ENCODE measurements at places on chromosomes 5 and 9.

DNA sequence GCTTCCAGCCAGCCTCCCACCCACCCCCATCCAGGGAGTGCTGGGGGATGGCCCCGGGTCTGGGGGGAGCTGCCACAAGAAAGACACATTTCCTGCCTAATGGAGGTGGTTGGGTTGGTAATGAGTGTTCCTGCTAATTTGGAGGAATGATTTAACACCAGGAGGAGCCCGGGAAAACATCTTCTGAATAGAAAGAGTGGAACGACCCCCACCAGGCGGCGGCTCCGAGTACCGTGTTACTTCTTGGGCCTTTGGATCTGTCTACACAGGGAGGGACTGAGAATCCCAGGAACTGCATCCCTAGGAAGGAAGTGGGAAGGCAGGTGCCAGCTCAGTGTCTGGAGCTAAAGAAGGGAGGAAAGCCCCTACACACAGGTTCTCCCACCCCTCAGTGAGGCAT lies 64.6 kb downstream of the TSPAN17 start:
- no peak for DNase-seq

GRCh38 chr9:69949396-69949795 lies 94.3 kb upstream of the MAMDC2 start:
- DNase-seq, result no peak

DNA sequence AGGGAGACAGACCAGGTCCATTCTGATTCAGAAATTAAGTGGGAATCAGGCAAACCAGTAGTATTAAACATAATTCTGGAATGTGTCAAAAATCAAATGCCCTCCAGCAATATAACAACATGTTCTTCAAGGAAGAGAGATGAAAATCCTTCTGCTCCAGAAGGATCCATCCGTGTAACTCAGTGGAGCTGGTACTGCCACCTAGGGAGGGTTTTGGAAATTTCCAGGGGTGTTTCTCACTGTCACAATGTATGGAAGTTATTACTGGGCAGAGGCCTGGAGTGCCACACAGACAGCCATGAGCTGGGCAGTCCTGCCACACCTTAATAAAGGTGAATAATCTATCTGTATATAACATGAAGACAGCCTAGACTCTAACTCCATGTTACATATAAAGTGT lies 87.5 kb downstream of the TTLL11 start:
- no peak for DNase-seq

DNA sequence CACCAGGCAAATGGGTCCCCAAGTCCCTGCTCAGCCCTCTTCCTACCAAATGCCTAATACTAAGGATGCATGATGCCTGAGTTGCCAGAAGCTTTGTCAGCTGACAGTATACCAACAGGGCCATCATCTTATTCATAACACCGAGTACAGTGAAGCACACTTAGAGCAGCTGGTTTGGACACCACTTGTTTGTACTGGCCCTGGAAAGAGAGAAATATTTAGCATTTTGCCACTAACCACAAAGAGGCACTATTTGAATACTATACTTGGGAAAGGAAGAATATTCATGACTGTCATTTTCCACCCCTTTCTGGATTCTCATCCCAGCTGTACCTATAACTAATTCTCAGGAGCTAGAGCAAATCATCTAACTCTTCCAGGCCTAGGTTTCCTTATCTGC lies 364.4 kb upstream of the KIF2A start:
- DNase-seq, result no peak

- peak; percentile 42 for DNase-seq
These were observed 4.4 kb upstream of the ST6GALNAC6 start for GRCh38 chr9:127903557-127904475.

DNA sequence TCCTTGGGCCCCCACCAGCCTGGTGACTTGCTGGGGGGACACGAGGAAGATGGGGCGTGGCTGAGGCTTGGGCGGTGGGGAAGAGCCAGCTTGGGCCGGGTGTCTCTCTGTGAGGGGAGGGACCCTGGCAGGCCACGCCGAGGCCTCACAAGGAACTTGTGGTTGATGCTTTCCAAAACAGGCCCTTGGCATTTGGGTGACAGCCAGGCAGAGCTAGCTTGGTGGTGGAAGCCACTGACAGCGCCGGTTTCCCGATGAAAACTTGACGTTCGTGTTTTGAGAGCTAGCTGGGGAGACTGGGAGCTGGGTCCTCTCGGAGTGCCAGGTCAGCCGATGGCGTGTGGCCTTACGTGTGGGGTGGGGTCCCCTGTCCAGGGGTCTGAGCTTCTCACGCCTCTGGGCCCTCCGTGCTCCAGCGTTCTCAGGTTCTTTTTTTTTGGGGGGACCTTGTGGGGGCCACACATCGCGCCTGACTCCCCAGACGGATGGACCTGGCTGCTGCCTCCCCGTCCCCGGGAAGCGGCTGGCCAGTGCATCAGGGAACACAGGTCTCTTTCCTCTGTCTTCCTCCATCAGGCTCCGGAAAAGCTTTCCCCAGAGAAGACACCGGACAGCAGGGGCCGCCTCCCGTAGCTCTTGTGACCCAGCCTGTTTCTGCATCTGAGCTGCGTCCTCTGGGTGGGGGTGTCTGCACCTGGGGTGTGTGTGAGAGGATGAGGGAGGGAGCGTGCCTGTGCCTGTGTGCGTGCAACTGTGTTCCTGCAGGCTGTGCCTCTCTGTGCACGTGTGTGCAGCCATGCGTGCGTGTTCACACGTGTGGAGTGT lies 129.3 kb upstream of the LPCAT1 start:
- peak; percentile 54 for DNase-seq

DNA sequence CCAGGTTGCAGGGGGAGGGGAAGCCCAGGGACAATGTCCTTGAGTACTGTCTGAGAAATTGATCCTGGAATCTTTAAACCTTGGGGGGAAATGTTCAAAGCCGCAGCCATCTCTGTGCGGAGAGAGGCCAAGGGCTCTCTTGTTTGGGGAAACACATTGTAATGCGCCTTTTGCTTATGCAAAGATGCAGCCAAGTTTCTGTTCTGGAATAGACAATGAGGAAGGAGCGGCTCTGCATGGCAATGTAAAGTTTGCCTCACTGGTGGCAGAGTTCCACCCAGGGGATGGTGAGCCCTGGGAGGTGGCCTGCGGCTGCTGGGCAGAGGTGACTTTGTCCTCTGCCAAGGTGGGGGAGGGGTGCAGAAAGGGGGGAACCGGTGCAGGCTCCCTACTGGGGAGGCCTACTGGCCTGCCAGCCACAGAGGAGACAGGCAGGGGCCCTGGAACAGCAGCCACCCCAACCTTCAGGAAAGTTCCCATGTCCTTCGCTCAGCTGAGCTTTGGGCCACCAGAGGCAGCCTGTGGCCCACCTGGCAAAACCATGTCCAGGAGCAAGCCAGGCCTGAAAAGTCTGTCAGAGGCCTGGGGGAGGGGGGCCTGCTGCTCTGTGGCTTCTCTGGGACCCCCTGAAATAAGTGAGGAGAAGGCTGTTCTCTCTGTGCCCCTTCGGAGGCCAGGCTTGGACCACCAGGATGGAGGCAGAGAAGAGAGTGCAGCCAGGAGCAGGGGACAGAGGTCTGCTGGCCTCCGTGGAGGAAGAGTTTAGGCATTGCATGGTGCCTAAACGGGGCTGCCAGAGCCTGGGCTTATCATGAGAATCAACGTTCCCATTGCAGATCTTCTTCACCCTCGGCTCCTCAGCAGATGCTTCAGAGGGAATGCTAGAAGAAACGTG lies 127.8 kb downstream of the ZNF354C start:
- DNase-seq, result no peak

- DNase-seq, result no peak
These were observed 42.1 kb downstream of the CACNA1B start for GRCh38 chr9:137919649-137920141.

DNA sequence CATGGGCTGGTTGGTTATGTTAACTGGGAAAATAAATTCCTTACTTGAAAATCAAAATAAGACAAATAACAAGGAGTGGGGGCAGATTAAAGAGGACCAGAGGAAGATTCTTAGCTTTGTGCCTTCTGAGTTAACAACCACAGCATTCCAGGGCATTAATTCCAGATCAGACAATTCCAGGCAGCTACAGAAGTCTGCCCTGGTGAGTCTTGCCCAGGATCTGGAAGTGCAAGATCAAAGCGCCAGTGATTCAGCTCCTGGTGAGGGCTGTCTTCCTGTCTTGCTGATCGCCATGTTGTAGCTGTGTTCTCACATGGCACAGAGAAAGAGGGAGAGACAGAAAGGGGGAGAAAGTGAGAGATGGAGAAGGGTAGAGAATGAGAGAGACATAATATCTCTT lies 65.6 kb downstream of the ANXA2R start:
- DNase-seq, result no peak

DNA sequence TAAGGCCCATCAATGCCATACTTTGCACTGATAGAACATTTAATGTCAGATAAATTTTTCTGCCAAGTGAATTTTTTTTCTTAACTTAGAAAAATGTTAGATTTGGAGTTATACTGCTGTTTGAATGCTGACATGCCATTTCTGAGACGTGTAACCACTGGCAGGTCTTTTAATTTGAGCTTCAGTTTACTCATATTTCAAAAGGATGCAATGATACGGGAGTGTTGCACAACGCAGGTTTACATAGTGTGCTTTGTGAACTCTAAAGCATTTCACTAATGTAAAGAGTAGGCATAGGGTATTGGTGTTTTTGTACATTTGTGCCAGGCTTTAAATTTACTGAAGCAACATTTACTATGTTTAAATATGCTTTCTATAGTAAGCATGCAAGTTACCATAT lies 4.2 kb downstream of the ZBTB43 start:
- no peak for DNase-seq

DNA sequence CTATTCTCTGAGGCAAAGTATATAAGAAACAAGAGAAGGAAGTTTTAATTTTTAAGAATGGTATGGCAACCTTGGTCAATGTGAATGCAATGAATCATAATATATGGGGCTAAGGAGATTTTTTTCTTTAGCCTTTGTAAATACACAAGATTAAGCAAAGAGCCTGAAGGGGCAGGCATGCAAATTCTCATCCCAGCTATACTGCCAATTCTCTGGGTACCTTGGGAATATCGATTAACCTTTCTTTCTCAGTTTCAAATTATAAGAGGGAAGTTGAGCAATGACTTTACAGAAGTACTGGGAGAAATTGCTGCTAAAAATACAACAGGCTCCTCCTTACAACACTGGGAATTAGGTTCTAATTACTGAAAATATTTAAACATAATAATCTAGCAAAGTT lies 97.5 kb downstream of the MRPS27 start:
- no peak for DNase-seq

DNA sequence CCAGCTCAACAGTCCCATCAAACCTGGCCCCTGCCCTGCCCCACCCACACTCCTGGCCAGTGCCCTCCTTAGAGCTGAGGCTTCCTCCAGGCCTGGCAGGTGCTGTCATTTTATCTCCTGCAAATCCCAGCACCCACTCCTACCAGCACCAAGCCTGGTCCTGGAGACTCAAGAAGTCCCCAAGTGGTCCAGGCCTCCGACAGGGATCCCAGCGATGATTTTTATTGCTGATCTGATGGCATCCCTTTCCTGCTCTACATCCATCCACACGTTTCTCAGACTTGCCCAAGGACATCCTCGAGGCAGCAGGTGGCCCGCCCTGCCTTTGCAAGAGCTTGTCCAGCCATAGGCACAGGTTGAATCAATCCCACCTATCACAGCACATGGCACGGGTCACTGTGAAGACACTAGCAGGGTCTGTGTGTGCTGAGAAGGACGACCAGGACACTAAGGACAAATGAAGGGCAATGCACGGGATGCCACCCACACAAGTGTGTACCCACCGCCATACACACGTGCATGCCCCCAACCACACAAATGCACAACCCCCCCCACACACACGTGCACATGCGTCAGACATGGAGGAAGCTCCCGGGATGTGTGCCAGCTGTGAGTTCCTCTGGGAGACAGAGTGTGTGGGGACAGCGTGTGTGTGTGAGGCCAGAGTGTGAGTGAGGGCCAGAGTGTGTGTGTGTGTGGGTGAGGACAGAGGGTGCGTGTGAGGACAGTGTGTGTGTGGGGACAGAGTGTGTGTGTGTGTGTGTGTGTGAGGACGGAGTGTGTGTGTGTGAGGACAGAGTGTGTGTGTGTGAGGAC lies 62.4 kb upstream of the UBAC1 start:
- no peak for DNase-seq

GRCh38 chr5:156778139-156778706 lies 71.9 kb upstream of the PPP1R2B start:
- no peak for DNase-seq

- no peak for DNase-seq
These were observed 30.7 kb upstream of the COL15A1 start for GRCh38 chr9:98913044-98913443.

DNA sequence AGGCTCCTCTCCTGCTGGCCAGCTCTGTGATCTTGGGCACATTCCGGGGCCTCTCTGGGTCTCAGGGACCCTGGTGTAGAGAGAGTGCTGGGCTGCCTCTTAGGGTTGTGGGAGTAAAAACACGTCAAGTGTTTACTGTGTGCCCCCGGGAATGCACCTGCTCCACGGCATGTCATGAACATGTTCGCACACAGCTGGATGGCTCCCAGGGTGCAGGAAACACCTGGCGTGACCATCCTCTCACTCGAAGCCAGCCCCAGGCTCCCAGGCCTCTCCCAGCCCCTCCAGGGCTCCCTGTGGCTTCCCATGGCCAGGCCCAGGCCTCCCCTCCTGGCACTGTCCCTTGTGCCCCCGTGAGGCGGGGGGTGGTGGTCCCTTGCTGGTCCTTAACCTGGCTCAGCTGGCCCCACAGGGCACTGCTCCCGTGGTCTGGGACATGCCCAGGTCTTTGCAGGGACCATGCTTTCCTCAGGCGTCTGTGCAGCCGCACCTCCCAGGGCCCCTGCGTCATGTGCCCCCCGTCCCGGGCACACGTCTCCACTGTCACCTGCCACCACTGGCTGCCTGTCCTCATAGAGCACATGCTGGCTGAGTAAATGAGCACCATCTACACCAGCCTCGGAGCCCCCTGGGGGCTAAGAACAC lies 44.9 kb downstream of the SLC6A3 start:
- no peak for DNase-seq

GRCh38 chr5:10741661-10742060 lies 19.4 kb downstream of the DAP start:
- DNase-seq, result no peak

GRCh38 chr9:134365791-134366222 lies 39.6 kb downstream of the RXRA start:
- no peak for DNase-seq

DNA sequence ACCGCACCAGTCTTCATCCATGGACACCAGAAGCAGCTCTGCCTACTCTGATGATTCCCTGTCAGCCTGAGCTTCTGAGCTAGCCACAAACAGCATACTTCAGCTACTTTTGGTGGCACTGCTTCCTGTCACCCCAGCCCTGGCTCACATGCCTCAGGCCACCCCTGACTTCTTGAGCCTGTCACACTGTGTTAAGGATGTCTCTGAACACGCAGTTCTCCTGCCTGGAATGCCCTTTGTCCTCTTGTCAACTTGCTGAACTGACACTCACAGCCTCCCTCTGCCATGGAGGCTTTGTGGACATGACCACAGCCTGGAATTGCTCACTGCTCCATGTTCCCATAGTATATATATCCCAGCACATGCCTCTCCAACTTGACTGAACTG lies 7.2 kb downstream of the MACROH2A1 start:
- no peak for DNase-seq

GRCh38 chr5:172943283-172943841 lies 15.9 kb upstream of the RPL26L1 start:
- DNase-seq, result no peak

DNA sequence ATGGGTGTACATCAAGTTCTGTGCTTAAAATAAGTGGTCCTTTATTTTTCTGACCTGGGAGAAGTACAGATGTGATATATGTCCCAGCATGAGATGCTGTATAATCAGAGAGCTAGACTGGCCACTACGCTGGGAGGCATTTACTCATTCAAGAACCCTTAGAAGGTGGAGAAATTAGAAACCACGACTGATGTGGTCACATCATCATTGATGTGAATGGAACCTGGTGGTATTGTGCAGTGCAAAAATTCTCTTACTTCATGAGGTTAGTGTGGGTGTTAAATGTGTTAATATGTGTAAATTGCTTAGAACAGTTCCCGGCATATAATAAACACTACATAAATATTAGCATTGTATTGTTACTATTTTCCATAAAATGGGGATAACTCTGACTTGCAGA lies 69.5 kb upstream of the CKMT2 start:
- no peak for DNase-seq
